ENCODE measurements at places on chromosomes 2 and 18. TPM values are rescaled to one million over a fixed set of nuclear protein-coding genes. Genes with fewer than 3 reads are reported as not detected.
A peak's percentile ranks its signal among the peaks of the same experiment; 100 is the strongest.

DNA sequence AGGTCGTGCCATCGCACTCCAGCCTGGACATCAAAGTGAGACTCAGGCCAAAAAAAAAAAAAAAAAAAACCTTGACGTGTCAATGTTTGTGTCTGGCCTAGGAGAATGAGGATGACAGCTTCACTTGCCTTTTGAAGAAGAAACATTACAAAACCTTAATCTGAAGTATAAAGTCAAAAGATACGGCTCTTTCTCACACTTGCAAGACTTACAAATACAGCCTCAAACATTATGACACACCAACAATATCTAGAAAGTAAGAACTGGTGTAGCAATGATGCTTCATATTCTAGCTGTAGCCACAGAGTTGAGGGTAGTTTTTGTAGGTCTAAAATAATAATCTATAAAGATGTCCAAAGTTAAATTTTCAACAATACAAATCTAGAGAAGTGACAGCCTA is 25.5 kb downstream of the MPPE1 start:
- DNase-seq = no peak

Gene GKN1
- not detected for total RNA-seq

GRCh38 chr2:216879727-216880508 is 20.1 kb upstream of the TNP1 start:
- no peak for DNase-seq

Gene RAB17
- 4.5 TPM for total RNA-seq

Gene UGT1A8
- total RNA-seq = not detected

GRCh38 chr2:160364364-160364763 is 129.2 kb downstream of the RBMS1 start:
- no peak for DNase-seq

Gene FLACC1
- total RNA-seq = 6.2 TPM

GRCh38 chr18:75216911-75217689 is 6.5 kb downstream of the TSHZ1 start:
- no peak for DNase-seq

- DNase-seq = no peak
Measured at GRCh38 chr18:46789088-46789487, 32.2 kb upstream of the ST8SIA5 start.

DNA sequence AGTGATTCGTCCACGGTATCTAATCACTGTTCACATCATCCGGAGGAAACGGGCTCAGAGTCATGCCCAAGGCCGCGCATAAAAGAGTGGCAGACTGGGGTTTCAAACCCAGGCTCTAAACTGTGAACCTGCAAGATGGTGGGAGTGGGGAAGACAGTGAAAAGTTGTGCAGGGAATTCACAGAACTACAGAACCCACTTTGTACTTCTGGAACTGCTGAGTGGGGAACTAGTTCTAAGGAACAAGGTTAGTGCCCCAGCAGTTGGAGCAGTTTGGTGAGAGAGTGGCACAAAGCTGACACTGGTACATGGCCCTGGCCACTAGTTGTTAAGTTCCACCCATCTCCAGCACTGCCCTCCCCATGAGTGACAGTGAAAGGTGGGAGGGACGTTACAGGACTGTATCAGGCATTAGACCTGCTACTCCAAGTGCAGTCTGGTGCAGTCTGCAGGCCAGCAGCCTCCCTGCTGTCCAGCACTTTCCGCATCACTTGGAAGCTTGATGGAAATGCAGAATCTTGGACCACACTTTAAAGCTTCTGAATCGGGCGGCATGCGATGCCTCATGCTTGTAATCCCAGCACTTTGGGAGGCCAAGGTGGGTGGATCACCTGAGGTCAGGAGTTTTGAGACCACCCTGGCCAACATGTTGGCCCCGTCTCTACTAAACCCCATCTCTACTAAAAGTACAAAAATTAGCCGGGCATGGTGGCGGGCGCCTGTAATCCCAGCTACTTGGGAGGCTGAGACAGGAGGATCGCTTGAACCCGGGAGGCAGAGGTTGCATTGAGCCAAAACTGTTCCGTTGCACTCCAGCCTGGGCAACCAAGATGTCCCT is 47.3 kb downstream of the C2orf42 start:
- DNase-seq = peak; percentile 71

DNA sequence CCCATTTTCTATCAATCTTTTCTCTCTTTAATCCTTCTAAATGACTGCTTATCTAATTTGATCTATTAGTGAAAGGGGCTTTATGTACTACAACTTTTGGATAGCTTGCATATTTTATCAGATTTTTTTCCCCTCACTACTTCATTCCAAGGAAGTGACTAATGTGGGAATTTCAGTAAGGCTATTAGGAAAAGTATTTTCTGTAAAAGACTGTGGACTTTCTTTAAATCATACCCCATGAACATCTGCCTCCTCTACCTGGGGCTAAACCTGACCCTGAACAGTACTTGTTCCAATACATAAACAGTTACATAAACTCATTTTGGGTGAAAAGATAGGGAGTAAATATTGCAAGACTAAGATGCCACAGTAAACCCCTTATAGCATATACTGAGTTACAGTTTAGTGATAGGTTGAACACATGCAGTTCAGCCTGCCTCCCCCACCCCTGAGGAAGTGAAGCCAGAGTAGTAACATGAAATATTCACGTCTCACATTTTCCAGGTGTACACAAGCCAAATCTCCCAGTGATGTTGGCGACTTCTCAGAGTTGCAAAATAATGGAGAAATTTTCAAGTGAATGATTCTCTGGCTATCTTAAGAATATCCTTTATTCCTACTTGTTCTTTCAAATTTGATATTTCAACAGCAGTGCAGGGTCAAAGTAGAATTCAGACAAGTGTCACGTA is 590.9 kb upstream of the ZEB2 start:
- no peak for DNase-seq
